ENCODE measurements at places on chromosomes 11 and 22.

DNA sequence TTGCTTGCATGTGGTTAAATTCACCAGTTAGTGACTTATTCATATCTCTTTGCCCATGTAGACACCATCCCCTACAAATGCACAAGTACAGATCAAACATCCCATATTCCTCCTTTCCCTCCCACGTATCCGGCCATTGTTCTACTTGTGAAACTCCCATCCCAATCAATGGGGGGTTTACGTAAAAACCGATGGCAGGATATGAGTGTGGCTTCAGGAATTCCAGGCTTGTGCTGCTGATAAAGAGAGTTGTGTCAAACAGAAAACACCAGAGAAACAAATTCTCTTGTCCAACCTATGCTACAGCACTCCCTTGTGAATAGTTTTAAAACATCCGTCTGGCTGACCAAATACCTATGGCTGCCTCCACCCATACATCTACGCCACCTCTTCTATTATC lies 15.5 kb downstream of the FLI1 start:
- DNase-seq, result no peak

GRCh38 chr22:20621162-20621561 lies 113.8 kb downstream of the MED15 start:
- no peak for DNase-seq

DNA sequence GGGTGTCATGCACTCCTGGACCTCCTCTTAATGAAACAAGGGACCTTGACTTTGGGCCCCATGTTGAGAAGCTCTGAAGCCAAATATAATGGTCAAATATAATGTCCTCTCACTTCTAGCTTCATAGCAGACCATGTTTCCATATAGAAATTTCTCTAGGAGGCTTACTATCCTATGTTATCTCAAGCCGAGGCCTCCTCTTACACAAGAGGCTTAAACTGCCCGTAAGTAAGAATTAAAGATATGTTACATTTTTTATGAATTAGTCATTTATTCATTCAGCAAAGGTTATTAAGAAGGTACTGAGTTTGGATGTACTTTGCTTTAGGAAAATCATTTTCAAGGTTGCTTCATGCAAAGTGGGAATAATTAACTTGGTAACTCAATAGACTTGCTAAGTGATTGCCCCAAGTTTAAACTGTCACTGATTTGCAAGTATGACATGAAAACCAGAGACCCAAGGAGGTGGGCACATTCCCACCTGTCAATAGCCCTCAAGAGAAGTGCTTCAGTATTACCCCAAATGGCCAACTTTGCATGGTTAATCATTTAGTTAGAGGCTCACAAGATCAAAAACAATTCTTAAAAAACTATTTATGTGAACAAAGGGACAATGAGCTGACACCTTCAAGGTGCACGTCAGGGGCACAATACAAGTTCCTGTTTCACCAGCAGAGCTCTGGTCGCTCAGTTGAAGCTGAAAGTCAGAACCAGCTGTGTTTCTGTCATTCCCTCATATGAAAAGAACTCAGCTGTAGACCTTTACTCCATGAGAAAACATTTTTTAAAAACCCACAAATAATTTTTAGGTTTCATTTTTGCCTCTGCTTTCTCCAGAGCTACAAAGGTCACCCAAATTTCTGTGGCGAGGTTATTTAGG lies 20.9 kb downstream of the BDNF start:
- DNase-seq, result no peak

- peak; percentile 38 for DNase-seq
These were observed at the start of gene MTMR2 for GRCh38 chr11:95923728-95924413. TSS of gene MTMR2 (minus strand) at chr11:95924107. CDS start at chr11:95923954, 153 bp downstream.

DNA sequence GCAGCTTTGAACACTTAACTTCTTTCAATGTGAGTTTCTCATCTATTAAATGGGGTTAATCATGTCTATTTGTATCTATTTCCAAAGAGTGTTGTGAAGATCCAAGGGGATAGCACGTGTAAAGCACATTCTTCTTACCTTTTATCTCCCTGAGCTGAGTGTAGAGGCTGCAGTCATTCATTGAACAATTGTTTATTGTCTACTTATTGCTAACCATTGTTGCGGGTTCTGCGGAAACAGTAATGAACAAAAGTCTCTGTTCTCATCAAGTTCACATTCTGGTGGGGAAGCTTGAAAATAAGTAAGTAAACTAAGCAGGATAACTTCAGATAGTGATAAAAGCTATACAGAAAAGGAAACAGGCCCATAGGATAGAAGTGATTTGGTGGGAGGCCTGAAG lies 27.4 kb upstream of the PLET1 start:
- DNase-seq, result no peak

DNA sequence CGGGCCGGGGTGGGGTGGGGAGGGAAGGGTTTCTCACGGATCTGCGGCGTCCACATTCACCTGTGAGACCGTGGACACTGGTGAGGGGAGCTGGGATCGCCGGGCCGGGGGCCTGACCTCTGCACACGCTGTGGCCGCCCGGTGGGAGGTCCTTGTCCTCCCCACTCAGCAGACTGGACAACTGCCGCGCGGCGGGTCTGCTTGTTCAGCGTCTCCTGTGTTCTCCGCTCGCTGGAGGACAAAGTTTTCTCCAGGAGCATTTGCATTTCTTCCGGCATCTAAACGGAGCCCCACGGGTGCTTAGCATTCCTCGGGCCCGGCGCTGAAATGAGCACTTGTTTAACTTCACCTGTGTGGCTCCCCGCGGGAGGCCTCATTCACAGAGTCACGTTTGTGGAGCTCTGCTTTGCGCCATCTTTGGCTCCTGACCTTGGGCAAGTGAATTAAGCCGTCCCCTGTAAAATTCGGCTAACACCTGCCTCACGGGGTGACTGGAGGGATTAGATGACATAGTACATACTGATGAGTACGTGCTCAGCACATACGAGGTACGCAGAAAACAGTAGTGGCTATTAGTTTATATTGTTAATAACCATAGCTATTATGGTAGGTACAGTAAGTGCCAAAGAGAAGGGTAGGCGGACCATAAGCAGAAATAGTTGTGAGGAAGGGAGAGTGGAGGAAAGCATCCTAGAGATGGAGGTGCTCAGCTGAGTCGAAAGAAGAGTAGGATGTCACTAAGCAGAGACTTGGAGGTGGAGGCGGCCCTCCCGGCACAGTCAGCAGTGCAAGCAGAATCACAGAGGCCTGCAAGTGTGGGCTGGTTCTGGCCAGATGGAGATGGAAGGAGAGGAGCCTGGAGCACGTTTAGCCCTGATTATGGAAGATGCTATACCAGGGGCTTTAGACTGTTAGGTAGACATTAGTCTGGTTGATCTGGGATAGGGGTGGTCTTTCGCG lies 885 bp downstream of the TRMU start:
- no peak for DNase-seq

DNA sequence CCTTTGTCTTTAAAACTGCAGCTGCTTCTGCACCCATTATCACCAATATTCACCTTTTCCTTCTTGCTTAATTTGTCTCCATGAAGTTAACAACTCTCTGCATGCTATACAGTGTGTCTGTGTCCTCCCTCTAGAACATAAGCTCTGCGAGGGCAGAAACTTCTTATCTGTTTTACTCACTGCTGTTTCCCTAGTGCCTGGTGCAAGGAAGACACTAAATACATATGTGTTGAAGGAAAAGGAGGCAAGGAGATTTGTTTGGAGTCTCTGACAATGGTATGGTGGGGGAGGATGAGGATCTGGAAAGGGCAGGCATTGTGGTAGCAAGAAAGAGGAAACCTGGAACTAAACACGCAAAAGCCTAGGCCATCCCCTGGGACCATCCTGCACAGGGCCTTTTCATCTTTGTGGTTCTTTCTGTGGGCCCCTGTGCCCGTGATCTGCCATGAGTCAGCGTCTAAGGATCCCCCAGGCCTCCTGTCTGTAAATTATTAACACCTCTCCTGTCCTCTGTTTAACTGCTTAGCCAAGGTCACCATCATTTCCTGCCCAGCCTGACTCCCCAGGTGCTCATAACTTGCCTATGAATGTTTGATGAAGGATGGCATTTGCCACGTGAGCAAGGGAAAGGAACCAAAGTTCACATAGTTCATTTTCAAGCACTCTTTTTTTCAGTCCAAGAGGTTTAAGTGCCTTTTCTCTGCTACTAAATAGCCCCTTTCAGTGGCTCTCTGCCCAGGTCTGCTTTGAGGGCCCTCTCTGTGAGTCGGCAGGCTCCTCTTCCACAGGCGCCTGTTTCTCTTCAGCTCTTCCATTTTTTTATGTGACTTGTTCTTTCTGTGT lies 131.1 kb downstream of the RASSF10 start:
- DNase-seq, result no peak

DNA sequence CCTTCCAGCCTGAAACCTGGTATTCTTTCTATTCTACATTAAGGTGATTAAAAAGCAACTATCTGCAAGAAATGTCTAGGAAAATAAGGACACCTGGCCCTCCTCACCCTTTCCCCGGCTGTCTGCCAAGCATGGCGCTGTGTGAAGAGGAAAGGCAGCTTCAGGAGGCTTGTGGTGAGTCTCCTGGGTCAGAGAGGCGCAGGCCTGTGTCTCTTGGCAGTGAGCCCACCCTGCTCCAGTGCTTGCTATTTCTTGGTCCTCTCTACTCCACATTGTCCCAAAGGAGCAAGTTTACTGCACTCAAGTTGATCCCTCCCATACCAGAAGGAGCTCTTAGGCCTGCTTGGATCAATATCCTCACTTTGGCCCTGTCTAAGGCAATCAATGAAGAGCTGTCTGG lies 520.7 kb upstream of the B3GAT1 start:
- no peak for DNase-seq

DNA sequence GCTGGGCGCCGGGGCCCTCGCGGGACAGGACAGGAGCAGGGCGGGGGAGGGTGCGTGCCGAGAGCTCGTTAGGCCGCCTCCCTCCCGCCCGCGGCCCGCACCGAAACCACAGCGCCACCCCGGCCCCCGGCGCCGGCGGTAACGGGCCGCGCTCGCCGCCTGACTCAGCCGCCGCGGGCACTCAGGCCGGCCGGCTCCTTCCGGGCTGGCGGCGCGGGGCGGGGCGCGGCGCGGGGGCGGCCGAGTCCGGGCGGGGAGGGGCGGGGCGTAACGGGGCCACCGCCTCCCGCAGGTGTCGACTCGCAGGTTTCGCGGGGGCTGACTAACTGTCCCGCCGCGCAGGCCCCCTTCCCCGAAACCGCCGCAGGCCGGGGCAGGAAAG lies at the start of gene AP5B1:
Gene AP5B1, minus strand, starts transcription at position 207 of the 382 bp plus-strand sequence. CDS start 385 bp downstream, outside the sequence.
- DNase-seq, result peak; percentile 61

DNA sequence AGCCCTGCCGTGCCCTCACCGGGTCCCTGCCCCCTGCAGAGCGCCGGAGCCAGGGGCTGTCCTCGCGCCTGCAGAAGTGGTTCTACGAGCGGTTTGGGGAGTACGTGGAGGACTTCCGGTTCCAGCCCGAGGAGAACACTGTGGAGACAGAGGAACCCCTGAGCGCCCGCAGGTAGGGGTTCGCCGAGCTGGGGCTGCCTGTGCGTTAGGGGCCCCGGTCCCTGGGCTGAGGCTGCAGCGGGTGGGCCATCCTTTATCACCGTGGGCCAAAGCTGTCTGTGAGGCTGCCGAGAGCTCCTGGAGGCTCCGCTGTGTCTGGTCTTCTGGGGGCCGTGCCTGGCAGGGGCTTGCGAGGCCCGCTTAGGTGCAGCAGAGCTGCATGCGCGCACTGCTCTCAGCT lies 42.8 kb downstream of the GRAMD4 start:
- no peak for DNase-seq

- no peak for DNase-seq
These were observed 359.3 kb downstream of the TENM4 start for GRCh38 chr11:79081471-79082031.

- DNase-seq, result no peak
These were observed 14.6 kb downstream of the C11orf97 start for GRCh38 chr11:94526645-94527438.

DNA sequence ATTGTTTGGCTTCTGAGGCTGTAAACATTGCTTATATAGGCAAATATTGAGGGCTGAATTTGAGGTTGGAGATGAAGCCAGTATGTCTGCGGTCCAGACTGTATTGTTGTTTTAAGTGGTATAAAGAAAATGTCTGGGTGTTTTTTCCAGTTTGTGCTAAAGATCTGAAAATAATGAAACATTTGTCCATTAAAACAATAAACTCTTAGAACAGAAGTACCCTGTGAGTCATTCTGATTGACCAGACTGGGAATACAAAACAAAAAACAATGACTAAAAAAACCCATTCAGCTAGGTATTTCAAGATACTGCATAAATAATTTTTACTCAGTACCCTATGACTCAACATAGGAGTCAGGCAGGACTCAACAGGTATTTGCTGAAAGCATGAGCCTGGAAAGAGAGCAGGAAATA lies 20.4 kb downstream of the ALKBH8 start:
- no peak for DNase-seq

GRCh38 chr11:19200410-19201201 lies 1.2 kb downstream of the CSRP3 start:
- no peak for DNase-seq

DNA sequence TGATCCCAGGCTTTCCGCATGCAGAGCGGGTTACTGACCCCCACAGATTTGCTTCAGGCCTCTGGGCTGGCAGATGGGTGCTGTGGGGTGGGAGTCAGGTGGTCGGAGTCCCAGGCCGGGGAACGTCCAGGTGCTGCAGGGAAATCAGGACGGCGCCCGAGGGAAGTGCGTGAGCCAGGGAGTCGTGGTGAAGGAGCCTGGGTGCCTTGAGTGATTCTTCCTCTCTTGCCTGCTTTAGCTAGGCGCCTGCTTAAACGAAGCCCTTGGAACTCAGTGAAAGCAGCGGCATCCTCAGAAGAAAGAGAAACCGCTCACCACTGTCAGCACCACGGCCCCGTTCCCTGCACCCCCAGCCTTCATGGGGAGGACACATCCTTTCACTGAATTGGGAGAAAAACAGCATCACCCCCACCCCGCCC lies 455.6 kb downstream of the BRD1 start:
- no peak for DNase-seq

DNA sequence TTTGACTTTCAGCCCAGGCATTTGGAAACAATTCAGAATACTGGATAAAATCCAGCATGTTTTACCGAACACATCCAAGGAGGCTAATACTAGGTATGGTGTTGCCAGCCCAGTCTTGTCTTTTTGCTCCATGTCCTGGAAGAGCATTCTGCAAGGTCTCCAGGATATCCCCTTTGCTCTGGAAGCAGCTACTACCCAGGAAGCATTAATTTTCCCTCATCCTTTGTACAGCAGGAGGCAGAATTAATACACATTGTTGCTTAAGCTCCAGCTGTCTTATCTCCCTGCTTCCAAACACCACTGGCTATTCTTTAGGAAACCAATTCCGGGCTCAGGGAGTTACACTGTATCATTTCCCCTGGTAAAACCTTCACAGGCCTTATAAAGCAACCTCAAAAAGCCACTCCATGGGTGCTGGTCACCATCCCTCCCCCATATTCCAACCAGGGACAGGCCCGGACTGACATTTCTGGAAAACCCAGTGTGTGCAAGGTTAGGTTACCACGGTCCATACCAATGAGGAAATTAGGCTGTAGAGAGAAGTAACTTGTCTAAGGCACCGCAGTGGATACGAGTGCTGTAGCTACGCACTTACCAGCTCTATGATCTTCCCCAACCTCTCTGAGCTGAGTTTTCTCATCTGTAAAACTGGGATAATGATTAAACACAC lies 1.5 kb upstream of the UBASH3B start:
- DNase-seq, result no peak

All from stimulated activated CD4-positive, alpha-beta T cell treated with anti-CD3 and anti-CD28 coated beads, Interleukin-12 subunit alpha, Interleukin-12 subunit beta, amount 100 ng/mL, for 24 hours (primary cell).